ENCODE measurements at places on chromosomes 3 and 15.

GRCh38 chr3:103949693-103950092 is 1417.0 kb upstream of the ALCAM start:
- DNase-seq = no peak

GRCh38 chr3:123060054-123060453 is 6.8 kb upstream of the PDIA5 start:
- no peak for DNase-seq

GRCh38 chr3:113084777-113085176 is 94.0 kb downstream of the GTPBP8 start:
- no peak for DNase-seq

DNA sequence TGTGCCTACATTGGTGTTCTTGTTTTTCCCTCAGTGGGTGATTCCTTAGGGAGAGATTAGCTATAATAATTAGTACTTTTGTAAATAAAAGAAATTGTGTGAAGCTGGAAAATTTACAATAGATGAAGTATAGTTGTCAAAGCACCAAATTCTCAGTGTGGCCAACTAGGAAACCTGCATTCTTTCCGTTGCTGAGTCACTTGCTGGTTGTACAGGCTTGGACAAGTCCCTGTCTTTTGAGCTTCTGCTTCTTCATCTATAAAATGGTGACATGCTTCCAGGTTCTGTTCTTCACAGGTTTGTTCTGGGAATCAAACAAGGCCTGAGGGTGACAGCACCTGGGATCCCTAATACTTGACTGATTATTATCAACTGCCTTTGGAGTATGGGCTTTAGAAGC is 184.1 kb upstream of the HES1 start:
- no peak for DNase-seq

GRCh38 chr3:140712301-140712700 is 34.4 kb downstream of the TRIM42 start:
- DNase-seq = no peak

GRCh38 chr3:12483872-12484197 is 445 bp upstream of the TSEN2 start:
- no peak for DNase-seq

- DNase-seq = no peak
Observed at GRCh38 chr3:182182531-182182968, 470.8 kb downstream of the SOX2 start.

- no peak for DNase-seq
Observed at GRCh38 chr15:77513226-77513625, 92.5 kb downstream of the HMG20A start.

DNA sequence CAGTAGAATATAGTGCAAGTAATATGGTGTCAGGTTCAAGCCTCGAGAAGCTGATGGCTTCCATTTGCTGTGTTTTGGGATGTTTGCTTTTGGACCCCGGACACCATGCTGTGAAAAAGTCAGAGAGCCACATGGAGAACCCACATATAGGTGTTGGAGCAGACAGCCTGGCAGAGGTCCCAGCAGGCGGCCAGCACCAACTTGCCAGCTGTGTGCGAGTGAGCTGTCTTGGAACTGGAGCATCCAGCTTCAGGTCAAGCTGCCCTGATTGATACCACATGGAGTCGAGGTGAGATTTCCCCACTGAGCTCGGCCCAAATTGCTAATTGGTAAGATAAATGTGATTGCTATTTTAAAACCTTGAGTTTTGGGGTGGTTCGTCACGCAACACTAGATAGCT is 185.7 kb upstream of the TBL1XR1 start:
- no peak for DNase-seq

GRCh38 chr3:23084367-23084766 is 118.8 kb upstream of the UBE2E2 start:
- DNase-seq = no peak

DNA sequence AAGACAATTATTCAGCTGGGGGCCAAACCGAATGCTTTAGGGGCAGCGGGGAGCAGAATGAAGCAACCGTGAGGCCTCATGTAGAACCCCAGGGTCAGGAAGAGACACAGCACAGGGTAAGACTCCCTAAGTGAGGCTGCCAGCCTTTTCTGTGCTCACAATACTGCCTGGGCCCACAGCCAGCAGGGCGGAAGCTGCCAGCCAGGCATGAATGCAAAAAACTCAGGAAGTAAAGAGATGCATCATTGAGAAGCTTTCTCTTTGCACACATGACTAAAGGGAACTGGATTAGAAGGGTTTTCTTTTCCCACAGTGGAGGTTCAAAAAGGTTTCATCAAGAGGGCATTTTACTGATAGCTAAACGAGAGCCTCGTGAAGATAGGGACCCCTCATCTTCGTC is 33.3 kb downstream of the CA12 start:
- DNase-seq = no peak

GRCh38 chr3:66038384-66038725 is 363 bp downstream of the MAGI1 start:
- DNase-seq = no peak

GRCh38 chr15:43277231-43277823 is 10.6 kb upstream of the TGM5 start:
- DNase-seq = no peak

GRCh38 chr3:52354676-52355075 is 38.6 kb downstream of the DNAH1 start:
- DNase-seq = no peak

GRCh38 chr3:71579326-71579934 is 4.1 kb downstream of the FOXP1 start:
- no peak for DNase-seq

GRCh38 chr15:34241376-34242330 is 16.8 kb downstream of the EMC4 start:
- peak; percentile 26 for DNase-seq

DNA sequence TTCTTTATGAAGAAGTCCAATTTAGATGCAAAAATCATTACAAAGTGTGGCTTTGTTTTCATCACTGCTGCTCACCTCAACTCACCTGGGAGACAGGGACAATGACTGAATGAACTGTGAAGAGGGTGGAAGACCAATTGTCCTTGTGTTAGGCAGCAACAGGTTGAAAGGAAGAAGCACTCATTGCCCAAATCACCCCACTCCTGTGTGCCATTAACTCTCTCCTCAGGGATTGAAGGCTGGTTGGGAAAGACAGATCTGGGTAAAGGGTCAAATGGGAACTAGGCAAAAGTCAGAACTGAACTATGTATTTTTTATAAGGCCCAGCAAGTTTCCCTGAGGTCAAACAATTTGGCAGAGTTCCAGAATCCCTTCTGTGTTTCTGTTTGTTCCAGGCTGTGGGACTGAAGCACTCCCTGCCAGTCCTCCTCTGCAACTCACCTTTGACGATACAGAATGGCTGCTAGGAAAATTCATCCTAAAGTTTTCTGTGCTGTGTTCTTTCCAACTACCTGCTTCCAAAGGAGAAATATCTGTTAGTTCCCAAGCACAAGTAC is 68.6 kb upstream of the CCDC39 start:
- no peak for DNase-seq

DNA sequence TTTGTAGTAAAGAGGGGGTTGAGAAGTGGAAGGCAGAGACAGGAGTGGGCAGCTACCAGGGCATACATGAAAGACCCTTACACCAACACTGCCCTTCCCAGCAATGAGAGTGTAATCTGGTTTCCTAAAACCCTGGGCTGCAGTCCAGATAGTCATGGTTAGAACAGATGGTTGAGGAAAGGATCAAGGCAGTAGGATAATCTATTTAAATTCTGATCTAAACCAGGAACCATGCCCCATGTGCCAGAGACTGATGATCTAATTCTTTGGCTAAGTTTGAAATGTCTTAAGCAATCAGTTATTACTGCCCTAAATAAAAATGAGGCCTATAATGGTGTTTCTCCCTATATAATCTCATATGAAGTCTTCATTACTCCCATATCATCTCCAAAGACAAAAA is 59.6 kb downstream of the PRTG start:
- no peak for DNase-seq

DNA sequence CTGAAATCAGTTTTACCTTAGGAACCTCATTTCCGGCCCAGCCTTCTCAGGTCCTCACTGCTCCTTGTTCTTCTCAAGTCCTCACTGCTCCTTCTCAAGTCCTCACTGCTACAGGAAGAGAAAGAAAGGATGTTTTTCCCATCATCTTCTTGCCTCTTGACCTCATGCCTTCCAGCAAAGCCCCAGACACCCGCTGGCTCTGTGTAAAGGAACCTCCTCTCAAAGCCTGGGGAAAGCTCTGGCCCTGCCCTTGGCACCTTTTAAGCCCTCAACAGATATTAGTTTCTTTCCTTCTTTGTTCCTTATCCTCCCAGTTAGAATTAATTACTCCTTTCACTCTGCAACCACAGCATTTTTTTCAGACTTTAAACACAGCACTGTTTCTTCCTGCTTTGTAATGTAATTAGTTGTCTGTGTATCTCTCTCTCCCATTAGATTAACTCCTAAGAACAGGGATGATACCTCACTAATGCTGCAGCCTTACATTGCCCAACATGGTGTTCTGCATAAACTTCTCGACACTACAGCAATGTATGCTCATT is 4.0 kb upstream of the WDR49 start:
- DNase-seq = no peak

- DNase-seq = no peak
Observed at GRCh38 chr15:96343113-96344059, 12.9 kb downstream of the NR2F2 start.

DNA sequence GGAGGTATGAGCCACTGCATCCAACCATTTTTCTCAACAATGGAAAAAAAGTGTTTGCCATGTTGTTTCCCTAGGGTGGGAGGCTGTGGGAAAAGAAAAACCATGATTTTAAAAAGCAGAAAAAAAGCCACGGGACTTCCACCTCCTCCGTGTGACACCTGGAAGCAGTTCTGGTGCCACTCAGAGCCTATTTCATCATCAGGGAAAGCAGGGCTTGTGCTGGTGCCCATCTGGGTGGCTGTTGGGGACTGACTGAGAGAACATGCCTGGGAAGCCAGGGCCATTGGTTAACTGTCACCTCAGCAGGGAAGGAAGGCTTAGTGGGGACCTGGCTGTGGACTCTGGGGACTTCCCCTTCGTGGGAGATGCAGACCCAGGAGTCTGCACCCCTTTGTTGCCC is 7.3 kb downstream of the RNU5B-1 start:
- no peak for DNase-seq

GRCh38 chr3:70383360-70383831 is 71.0 kb upstream of the MDFIC2 start:
- no peak for DNase-seq

- no peak for DNase-seq
Observed at GRCh38 chr3:135760581-135760980, 204.9 kb upstream of the PPP2R3A start.

GRCh38 chr3:171351676-171352075 is 108.5 kb downstream of the TNIK start:
- DNase-seq = no peak

- DNase-seq = peak; percentile 45
Observed at GRCh38 chr15:74240002-74240568, 4.0 kb downstream of the CCDC33 start.

- DNase-seq = no peak
Observed at GRCh38 chr3:124850212-124850611, 37.0 kb downstream of the ITGB5 start.

DNA sequence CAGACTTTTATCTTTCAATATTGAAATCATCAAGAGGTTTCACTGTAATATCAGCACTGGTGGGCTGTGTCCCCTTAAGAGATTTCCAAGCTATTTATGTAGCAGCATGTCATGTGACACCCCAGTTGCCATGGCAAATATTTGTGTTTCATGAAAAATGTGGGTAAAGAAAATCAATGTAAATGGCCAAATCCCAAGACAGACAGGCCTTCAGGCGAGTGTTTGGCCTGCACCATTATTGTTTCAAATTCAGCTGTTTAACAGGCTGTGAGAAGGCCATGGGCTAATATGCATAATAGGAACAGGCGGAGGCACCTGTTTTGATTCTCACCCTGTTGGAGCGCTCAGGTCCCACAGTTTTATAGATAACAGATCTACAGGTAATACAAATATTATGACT is 104.2 kb downstream of the IQCH start:
- no peak for DNase-seq

GRCh38 chr15:48647962-48648361 is 2.5 kb upstream of the FBN1 start:
- DNase-seq = no peak

GRCh38 chr15:23761386-23761785 is 74.3 kb upstream of the NDN start:
- no peak for DNase-seq

DNA sequence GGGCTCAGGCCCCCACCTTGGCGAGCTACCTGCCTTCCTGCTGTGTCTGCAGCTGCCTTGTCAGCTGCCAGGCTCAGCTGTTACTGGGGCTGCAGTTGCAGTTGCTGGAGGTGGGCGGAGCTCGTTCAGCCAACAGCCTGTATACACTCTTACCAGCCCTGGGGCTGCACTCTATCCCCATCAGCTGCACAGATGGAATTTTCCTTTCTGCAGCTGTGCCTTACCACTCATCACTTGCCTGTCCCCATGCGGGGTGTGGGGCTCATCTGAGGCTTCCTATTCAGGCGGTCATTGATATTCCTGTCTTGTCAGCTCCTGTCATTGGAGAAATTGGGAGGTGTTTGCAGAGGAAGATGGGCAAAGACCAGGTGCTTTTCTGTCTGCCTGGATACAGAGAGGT is 9.1 kb upstream of the SYN2 start:
- DNase-seq = no peak

DNA sequence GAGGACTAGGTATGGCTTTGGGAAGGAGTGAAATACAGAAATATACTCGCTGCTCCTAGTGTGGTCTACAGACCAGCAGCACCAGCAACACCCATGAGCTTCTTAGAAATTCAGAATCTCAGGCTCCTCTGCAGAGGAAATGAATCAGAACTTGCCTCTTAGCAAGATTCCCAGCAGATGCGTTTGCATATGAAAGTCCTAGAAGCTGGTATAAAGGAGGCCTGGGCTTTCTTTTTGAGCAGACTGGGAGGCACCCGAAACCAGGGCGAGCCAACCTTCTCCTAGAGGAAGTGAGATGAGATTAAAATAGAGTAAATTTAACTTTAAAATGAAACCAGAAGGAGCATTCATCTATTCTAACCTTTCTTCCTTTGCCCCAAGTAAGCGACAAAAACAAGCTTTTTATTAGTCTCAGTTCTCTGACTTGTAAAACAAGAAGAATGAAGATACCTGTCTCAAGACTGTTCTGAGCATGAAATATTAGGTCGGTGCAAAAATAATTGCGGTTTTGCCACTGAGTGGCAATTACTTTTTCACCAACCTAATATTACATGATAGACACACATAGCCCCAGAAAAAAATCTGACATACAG is 140.0 kb downstream of the PDZRN3 start:
- DNase-seq = no peak

DNA sequence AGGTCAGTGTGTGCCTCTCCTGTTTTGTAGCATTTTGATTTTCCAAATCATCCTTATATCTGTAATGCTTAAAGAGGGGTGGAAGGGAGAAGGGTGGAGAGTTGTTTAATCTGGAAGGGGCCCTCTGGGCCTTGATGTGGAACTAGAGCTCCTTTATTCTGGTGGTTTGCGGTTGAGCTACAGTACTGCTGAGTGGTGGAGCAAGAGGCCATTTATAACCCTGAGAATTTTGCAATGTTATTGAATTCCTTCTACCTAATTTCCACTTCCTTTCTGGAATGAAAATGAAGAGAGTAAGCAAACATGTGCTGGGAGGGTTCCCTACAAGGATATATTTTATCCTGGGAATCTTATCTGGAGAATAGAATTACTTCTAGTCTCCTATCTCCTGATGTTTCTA is 35.3 kb upstream of the TUBGCP5 start:
- DNase-seq = no peak

All from SW 1271 (cell line).